D721Med (cell line): ENCODE measurements at places on chromosomes 1 and 21.

- no peak for DNase-seq
Measured at GRCh38 chr21:20270365-20271055, 727.7 kb upstream of the NCAM2 start.

DNA sequence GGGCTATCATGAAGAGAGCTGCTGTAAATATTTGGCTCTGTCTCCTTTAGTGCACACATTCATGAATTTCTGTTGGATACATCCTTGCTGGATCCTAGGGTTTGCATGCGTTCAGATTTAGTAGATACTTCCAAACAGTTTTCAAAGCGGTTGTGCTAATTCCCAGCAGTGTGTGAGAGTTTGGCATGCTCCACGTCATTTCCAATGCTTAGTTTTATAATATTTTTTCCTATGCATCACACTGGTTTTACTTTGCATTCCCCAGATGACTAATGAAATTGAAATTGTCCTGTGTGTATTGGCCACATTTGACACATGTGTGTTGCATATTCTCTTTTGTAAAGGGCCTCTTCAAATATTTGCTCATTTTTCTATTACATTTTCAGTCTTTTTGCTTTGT lies 18.5 kb upstream of the AADACL3 start:
- DNase-seq = no peak

GRCh38 chr1:33150522-33150921 lies 31.3 kb downstream of the TRIM62 start:
- no peak for DNase-seq

DNA sequence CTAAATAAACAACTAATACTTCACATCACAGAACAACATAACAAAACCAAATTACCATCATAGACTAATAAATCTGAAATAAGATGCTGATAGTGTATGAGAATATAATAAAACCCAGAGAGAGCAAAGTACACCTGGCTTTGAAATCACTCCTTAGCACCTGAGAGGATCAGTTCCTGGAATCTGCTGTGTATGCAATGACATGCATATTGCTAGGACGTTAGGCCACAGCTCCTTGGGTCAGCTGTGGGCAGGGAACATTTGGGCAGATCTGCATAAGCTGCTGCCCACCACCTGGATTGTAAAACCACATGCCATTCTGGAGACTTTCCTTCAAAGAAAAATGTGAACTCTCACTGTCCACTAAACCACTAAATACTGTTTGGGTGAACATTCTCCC lies 81.1 kb downstream of the NR5A2 start:
- no peak for DNase-seq

- DNase-seq = no peak
Measured at GRCh38 chr1:27343639-27344025, 1.8 kb downstream of the SYTL1 start.
